Activated CD8-positive, alpha-beta memory T cell treated with anti-CD3 and anti-CD28 coated beads for 24 hours (primary cell): ENCODE measurements at places on chromosomes 11 and 22.

DNA sequence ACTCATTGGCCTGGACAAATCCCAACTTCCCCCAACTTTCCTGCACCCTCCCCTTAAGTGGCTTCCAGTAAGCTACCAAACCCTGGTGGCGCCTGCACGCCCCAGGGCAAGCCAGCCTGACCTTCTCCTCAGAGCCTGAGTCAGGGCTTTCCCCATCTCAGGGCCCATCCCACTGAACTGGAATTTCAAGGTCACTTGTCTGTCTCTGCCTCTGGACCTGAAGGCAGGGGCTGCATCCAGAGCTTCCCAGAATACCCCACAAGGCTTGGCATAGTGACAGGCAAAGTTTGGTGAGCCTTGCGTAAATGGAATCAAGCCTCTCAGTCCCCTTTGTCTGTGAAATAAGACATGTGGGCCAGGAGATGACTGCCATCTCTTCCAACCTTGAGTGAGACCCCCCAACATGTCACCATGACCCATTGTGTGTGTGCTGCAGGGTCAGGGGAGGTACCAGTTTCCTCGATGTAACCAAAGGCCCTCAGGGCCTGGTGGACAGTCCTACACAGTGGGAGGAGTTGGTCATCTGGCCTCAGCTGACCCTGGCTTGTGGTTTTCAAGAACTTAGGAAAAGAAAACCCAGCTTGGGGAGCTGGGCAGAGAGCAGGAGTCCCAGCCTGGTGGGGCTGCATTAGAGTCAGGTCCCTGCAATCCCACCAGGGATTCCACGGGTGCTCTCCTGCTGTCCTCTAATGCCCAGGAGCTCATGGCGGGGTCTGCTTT lies 8.9 kb downstream of the ALX4 start:
- DNase-seq = no peak

DNA sequence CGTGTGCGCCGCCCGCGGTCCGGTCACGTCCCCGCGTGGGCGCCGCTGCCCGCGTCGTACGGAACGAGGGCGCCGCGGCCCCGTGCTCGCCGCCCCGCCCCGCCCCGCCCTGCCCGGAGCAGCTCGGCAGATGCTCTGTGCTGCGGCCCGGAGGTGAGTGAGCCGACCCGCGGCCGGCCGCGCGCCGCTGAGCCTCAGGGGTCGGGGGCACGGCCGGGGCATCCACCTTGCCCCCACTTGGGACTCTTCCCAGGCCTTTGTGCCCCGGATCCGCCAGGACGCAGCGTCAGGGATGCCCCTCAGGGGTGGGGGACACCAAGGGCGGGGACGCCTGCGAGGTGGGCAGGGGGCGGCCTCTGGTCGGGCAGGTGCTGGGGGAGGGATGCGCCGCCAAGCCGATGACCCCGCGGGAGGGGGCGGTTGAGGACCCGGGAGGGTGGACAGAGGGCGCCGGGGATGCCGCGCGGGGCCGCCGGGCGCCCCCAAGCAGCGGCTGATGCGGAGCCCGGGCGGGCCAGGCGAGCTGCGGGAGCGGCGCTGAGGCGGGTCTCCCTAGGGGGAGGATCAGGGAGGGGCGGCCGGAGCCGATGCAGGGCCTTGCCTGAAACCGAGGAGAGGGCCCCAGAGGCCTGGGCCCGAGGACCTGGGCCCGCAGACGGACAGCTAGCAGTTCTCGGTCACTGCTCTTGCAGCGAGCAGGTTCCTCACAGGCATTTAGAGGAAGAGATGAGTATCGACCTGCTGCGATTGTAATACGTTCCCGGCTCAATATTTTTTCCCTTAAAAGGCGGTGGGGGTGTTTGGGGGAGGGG lies at the start of gene GNAZ:
TSS of gene GNAZ (plus strand) at position 102 of the 812 bp plus-strand sequence. CDS start 25,177 bp downstream, outside the sequence.
- DNase-seq = peak; percentile 75

- no peak for DNase-seq
Measured at GRCh38 chr11:44855493-44855849, 95.2 kb downstream of the TP53I11 start.

DNA sequence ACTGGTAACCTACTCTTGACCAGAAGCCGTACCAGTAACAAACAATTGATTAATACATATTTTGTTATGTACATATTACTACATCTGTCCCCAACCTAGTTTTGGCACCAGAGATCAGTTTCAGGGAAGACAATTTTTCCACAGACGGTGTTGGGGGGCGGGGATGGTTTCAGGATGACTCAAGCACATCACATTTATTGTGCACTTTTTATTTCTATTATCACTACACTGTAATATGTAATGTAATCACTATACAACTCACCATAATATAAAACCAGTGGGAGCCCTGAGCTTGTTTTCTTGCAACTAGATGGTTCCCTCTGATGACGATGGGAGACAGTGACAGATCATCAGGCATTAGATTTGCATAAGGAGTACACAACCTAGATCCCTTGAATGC lies 15.5 kb downstream of the DGCR8 start:
- peak; percentile 72 for DNase-seq
